ENCODE measurements at places on chromosomes 11 and 22.

- no peak for DNase-seq
Measured at GRCh38 chr11:72823105-72823804, 9.0 kb downstream of the ATG16L2 start.

DNA sequence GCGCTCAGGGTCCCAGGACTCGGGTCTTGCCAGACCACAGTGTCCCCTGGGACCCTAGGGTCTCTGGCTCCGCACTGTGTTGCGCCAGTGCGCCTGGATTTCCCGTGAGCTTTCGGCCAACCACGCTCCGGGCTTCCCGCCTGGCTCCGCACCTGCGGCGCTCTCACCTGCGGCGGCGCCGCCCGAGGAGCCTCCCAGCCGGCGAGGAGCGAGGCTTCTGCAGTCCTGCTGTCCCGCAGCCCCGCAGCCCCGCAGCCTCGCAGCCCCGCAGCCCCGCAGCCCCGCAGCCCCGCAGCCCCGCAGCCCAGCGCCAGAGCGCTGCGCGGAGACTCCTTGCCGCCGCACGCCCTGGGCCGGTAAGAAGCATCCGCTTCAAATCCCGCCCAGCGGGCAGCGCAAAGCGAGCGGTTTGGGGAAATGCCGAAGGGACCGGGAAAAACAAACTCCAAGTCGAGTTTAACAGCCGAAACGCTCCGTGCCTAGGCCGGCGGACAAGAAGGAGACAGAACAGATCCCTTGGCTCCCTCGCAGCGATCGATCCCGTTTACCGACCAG lies 939 bp downstream of the ALX4 start:
- DNase-seq: no peak

GRCh38 chr11:96072592-96072991 lies 148.7 kb upstream of the MTMR2 start:
- DNase-seq: no peak

GRCh38 chr22:45199723-45200122 lies 36.0 kb downstream of the NUP50 start:
- no peak for DNase-seq

GRCh38 chr22:45263463-45264269 lies 21.1 kb upstream of the UPK3A start:
- peak; percentile 76 for DNase-seq

DNA sequence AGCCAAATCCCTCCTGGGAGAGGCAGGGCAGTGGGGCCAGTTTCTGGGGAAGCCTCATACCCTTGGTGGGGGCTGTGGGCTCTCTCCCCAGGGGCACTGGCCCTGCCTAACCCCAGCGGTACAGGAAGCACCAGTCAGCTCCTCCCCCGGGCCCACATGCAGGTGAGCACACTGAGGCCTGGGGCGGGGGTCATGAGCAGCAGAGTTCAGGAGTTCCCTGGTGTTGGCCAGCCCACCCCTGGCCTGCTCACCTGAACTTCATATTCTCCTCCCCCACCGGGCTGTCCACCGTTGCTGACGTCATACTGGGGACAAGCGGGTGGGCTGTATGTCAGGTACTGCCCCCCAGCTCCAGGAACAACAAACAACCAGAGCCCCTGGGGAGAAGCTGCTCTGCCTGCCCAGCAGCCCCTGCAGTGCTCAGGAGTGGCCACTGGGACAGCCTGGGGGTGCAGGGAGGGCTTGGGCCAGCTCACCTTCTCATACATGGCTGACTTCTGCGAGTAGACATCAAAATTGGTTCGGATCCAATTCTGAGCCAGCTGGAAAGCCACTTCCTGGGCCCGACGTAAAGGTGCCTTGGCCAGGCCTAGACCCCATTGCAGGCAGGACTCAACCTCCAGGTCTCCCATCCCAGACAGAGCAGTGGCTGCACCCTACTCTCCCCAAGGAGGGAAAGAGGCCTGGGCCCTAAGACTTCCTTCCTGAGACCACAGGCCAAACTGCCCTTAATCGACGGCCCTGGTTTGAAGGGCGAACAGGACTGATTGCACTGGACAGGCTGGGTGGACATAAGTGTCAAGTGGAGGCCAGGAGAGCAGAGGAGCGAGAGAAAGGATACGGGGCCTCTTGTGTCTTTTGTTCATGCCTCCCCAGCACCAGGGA lies 20.8 kb downstream of the TREH start:
- DNase-seq: no peak

DNA sequence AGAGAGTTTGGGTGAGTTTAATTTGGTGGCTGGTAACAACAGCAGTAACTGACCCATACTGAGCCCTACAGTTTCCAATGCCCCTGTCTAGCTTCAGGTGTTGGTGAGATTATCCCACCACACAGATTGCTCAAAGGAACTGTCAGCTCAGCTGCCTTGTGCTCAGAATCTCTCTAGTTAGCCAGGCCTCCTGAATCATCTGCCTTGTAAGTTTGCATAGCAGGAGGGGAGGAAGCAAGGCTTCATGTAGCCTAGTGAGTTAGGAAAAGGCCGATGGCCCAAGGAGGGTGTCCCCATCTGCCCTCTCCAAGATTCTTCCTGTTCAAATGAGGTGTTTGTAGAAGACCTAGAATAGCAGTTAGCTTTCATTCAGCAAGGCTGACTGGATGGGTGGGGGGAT lies 74.3 kb downstream of the MICAL2 start:
- DNase-seq: no peak

GRCh38 chr11:33089776-33090175 lies 50.4 kb downstream of the TCP11L1 start:
- DNase-seq: no peak

DNA sequence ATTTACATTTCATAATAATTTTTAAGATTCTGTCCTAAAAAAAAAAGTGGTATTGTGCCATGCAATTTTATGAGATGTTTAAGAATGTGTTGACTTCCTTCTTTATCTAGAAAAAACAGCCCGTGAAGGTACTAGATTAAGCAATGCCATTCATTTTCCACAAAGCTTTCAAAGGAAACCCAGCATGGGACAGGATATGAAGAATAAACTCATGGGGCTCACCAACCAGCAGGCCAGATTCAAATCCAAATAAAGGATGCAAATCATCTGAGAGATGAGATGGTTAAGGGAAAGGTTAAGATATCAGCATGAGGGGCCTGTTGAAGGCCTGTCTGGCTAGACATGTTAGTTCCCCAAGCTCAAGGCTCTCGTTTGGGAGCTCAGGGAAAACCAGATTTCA lies 199.1 kb downstream of the SWAP70 start:
- no peak for DNase-seq

DNA sequence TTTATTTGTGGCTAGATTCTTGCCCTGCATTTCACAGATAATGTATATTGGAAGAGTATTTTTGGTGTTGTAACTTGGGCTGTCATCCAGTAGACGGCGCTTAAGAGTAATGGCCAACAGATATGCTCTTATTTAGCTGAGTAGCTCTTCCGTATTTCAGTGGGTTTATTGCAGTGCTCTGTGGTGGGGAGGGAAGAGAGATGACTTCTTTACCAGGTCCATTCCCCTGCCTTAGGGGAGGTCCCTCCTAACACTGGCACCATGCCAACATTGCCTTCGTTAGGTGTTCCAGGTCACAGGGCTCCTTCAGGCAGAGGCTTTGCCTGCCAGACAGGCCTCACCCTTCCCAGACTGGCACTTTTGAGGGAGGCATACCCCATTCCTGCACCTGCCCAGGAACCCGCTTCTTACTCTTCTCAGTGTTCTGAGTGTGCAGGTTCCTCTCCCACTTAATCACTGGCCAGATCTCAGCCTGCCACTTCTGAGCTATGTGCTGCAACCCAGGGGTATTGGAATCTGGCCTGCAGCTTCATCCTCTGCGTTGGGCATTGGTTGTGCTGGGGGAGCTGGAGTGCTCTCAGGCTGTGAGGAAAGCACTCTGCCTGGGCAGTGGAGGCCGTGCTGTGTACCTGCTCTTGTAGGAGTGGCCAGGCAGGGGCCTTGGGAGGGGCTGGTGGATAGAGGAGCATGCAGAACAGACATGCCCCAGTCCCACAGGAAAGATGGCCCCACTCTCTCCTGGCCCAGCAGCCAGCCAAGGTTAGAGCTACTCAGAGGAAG lies 29.4 kb upstream of the SLN start:
- peak; percentile 40 for DNase-seq

GRCh38 chr11:110990311-110990710 lies 255.2 kb upstream of the POU2AF2 start:
- no peak for DNase-seq

DNA sequence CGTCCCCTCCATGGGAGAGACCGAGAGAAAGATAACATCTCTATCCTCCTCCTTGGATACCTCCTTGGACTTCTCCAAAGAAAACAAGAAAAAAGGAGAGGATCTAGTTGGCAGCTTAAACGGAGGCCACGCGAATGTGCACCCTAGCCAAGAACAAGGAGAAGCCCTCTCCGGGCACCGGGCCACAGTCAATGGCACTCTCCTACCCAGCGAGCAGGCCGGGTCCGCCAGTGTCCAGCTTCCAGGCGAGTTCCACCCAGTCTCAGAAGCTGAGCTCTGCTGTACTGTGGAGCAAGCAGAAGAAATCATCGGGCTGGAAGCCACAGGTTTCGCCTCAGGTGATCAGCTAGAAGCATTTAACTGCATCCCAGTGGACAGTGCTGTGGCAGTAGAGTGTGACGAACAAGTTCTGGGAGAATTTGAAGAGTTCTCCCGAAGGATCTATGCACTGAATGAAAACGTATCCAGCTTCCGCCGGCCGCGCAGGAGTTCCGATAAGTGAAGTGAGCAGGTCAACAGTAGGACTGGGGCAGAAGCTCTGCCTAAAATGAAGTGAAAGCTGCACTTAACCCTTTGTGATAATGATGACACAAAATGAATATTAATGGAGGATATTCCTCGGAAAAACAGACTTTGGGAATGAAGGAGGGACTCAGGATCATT lies 65.3 kb downstream of the WNT11 start:
- no peak for DNase-seq

DNA sequence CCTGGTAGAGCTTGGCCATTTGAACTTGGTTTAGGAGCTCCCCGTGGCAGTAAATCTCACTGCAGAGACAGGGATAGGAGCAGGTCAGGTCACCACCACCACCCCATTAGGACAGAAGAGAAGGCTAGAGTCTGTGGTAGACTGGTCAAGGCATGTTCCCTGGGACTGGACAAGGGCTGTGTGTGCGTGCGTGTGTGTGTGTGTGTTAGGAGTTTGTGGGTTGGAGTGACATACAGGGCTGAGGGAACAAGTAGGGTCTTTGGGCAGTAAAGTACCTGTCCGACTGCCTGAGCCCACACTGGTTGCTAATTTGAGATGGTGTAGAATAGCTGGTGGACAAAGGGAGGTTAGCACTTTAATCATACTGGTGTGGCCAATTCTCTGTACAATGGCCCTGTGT lies 16.1 kb downstream of the TREH start:
- DNase-seq: no peak

DNA sequence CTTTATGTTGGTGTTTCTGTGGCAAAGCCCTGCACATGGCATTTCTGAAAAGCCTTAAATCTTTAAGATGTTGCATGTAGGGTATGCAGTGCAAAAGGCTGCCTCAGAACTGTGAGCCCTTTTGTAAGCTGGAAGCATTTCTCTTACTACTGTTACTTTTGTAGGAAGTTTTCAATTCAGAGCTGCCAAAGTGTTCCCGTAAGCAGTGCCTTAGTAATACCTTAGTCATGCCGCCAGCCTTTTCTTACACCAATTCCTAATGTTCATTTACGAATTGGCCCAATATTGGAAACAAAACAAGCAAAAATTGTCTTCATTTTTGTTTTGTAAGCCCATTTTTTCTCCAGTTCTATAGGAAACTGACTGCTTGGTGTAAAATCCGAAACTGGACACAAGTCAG lies 67.4 kb upstream of the RASSF10 start:
- DNase-seq: no peak

- DNase-seq: peak; percentile 74
Measured at GRCh38 chr11:19447150-19447566, 206.4 kb upstream of the E2F8 start.

- DNase-seq: no peak
Measured at GRCh38 chr11:95148406-95148805, 58.8 kb downstream of the ENDOD1 start.

DNA sequence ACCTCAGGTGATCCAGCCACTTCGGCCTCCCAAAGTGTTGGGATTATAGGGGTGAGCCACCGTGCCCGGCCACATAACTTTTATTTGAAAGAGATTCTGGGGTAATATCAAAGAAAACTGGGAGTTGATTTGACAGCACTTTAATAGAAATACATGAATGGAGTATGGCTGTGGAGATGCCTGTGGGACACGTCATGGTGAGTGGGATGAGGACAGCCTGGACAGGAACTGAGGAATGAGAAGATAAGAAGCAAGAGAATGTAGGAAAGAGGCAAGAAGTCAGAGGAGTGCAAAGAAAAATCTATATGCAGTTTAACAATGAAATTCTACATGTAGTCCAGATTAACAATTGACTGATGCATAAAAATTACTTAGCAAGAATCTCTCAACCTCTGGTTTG lies 31.0 kb downstream of the SLC22A6 start:
- no peak for DNase-seq

DNA sequence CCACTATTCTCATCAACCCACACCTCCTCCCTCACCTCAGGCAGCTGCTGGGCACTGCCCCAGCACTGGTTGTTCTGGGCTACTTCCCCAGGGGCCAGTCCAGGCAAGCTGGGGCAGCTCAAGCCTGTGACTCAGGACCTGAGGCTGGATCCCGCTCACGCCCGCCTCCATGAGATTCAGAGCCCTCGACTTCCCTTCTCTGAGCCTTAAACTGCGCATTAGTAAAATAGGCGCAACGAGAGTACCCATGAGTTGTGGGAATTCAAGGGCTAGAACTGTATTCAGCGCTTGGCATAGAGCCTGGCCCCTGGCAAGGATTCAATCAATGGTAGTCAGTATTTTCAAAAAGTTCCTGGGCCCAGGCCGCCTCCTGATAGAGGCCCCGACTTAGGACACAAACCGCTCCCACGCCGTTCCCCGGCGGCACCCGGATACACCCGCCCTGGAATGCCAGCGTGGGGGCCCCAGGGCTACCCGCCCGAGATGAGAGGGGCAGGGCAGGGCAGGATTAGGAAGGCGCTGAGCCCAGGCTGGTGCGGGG lies 723 bp upstream of the CD82 start:
- DNase-seq: peak; percentile 83

GRCh38 chr11:35943309-35943708 lies 553 bp upstream of the LDLRAD3 start:
- no peak for DNase-seq

DNA sequence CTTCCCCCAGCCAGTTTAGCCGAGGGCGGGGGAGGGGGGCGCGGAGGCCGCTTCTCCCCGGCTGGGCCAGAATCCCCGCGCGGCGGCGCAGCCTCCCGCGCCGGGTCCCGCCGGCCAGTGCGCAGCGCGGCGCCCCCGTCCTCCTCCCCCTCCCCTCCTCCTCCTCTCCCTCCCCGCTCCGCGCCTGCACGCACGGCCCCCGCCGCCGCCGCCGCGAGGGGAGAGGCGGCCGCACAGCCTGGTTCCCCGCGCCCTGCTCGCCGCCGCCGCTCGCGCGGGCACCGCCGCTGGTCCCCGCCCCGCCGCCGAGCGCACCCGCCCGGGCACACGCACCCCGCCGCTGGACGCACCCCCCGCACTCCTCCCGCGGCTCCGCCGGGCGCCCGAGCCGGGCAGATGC lies at the start of gene FLRT1:
TSS of gene FLRT1 (plus strand) at position 356 of the 400 bp plus-strand sequence. CDS start 80,337 bp downstream, outside the sequence.
- DNase-seq: no peak

GRCh38 chr11:11848891-11849746 lies 7.3 kb downstream of the USP47 start:
- DNase-seq: peak; percentile 84
